ENCODE measurements at places on chromosomes 3 and 15.
A peak's percentile ranks its signal among the peaks of the same experiment; 100 is the strongest.

GRCh38 chr3:160667452-160667851, 9.5 kb upstream of the ARL14 start:
- no peak for DNase-seq

- no peak for DNase-seq
Measured at GRCh38 chr15:63531586-63531985, 27.2 kb downstream of the USP3 start.

GRCh38 chr3:59867185-59868002, 817.6 kb upstream of the CFAP20DC start:
- DNase-seq = no peak

DNA sequence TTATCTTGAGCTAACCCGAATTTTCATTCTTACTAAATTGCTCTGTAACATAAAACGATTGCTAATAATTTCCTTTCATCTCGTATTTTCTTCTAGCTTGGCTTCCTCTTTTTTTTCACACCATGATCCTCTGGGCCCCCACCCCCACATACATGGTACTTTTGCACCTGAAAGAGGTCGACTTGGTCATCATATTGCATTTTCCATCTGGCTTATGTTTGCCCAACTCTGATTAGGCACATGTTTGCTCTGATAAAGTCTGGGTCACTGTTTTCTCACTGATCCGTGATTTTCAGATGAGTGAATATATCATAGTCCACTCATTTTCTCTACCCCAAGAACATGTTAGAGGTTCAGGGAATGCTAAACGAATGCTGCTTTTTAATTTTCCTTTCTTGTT, 49.5 kb downstream of the ARRDC4 start:
- DNase-seq = no peak

GRCh38 chr3:140931801-140932200, 9.8 kb upstream of the SLC25A36 start:
- DNase-seq = no peak

GRCh38 chr3:99409961-99410360, 228.4 kb upstream of the COL8A1 start:
- no peak for DNase-seq

GRCh38 chr3:183699238-183699947, 1.8 kb downstream of the YEATS2 start:
- DNase-seq = no peak

DNA sequence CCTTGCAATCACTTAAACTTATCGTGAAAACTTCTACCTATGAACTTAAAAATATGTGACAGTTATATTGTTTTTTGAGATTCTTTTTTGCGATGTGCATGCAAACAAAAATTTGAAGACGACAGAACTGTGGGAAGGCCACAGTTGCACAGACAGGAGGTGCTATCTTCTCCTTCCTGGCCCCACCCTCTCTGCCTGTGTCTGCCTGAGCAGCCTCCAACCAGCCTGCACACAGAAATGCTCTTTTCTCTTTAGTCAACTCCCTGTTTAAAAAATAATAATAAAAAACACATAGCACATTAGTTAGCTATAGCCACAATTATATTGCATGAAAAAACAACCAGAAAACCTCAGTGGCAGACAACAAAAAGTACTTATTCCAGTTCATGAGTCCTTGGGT, 212.2 kb downstream of the ZNF621 start:
- DNase-seq = no peak

- DNase-seq = no peak
Measured at GRCh38 chr3:171557173-171557572, 97.0 kb upstream of the TNIK start.

DNA sequence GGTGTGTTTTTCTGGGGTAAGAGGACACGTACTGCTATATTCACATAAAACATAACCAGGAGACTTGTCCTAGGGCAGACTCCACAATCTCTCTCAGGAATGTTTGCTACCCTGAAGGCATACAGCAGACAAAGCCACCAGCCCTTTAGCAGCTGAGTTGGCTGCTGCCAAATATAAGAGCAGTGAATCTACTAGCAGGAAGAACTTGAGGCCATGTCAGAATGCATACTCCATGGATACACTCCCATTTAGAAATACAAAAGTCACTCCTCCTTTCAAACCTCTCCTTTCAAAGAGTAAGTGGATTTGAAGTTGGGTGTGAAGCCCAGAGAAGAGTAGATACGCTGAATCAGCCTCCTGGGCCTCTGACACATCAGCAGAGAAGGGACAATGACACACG, 94.1 kb downstream of the CADPS start:
- no peak for DNase-seq

DNA sequence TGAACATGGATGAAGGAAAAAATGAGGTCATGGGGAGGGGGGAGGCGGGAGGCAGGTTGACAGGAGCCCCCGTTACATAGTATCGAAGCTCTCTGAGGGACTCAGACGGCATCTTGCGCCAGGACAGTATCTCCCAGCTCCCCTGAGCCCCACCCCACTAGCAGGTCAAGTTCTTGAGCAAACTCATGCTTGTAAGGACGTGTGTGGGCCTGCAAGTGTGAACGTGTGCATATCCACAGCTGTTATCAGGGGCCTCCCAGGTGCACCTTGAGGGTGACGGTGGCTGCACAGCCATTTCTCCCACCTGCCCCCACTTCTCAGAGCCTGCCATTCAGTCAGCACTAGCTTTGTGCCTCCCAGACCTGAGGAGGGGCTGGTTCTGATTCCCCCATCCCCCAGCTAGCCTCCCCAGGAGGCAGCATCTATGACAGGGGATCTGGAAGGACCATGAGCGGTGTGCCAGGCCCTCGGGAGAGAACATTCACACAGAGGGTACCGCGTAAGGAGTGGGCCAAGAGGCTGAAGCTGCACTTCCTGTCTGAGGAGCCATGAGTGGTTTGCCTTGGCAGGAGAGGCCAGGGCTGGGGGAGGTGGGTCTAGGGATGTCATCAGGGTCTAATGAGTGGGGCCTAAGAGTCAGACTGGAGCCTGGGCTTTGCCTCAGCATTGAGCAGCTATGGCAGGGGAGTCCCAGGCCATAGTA, 2.9 kb downstream of the SEMA3F start:
- no peak for DNase-seq

GRCh38 chr3:186526256-186526606, 17.9 kb downstream of the CRYGS start:
- no peak for DNase-seq

- no peak for DNase-seq
Measured at GRCh38 chr3:143643905-143644304, 204.4 kb downstream of the SLC9A9 start.

- DNase-seq = no peak
Measured at GRCh38 chr15:45550436-45550835, 27.9 kb upstream of the SLC30A4 start.

DNA sequence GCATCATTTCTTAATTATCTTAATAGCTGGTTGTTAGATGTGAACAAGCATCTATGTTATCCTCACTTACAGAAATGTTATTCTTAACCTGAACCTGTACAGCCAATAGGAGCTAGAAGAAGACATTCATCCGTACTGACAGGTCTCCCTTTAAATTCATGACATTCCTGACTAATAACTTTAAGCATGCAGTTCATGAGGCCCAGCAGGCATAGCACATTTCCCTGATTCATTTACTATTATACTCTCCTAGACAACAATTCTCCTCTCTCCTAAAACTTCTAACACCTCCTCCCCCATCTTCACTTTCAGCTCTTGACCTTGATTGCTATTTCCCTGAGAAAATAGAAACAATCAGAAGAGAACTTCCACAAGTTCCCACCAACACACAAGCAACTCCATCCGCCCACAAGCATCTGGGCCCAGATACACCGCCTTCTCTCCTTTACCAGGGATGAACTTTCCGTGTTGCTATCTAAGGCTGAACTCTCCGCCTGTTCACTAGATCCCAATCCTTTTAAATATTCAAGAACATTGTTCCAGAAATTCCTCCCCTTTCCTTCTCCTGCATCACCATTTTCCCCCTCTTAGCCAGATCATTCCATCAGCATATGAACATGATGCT, 62.9 kb upstream of the SPRED1 start:
- no peak for DNase-seq

GRCh38 chr3:146277953-146278631, 27.2 kb upstream of the PLSCR4 start:
- DNase-seq = no peak

- no peak for DNase-seq
Measured at GRCh38 chr15:98503970-98504369, 144.4 kb upstream of the IGF1R start.

DNA sequence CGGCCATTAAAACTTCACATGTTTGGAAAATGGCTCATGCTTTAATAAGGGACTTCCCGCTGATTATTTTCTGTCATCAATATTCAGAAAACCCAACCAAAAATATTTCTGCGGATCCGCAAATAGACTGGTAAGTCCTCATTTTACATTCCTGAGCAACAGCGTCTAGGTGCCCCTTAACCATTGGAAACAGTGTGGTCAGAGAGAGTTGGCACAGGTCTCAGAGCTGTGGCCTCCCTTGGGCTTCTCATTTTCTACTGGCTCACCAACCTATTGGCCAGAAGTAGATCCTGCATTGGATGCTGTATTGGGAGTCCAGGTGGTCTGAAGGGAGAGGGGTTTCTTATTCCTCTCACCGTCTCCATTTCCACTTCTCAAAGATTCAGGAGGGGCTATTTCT, 348.1 kb upstream of the DCBLD2 start:
- no peak for DNase-seq

DNA sequence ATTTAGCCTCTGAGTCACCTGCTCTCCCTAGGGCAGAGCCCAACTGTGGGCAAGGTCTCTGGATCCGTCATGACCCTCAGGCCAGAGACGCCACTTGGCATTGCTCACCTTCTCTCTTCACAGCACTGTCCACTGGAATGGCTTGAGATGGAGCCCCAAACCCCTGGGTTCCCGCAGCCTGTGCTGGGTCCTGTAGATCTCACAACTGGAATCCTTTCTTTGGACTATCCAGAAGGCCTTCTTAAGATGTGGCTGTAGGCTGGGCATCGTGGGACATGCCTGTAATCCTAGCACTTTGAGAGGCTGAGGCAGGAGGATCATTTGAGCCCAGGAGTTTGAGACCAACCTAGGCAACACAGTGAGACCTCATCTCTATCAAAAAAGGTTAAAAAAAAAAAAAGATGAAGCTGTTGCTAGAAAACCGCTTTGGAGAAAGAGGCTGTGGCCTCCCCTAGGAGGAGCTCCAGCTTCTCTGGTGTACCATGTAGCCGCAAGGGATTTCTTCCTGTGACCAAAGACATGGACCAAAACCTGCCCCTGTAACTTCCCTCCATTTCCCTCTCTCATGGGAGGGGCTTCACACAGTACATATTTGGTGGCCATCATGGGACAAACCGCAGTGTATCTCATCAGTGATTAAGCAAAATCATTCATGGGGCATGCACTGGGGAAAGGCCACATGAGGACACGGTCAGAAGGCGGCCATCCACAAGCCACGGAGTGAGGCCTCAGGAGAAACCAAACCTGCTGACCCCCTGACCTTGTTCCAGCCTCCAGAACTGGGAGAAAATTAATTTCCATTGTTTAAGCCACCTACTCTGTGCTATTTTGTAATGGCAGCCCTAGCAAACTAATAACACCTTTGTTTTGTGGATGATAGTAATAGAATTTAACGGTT, 23.3 kb upstream of the BUB1B start:
- no peak for DNase-seq

GRCh38 chr15:67506775-67507747, 13.9 kb upstream of the C15orf61 start:
- DNase-seq = no peak

DNA sequence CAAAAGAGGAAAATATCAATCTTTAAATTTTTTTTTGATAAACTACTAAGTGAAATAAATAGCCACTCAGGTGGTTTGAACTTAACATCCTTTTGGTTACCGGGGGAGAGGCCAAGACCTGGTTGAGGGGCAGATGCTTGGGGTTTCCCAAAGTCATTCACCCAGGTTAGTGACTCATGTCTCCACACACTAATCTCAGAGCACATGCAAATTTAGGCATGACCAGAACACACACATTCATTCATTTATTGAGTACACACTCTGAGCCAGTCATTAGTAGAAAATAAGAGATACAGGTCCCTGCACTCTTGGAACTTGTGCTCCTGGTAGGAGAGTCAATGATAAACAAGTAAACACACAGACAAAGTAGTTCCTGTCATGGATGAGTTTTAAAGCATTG, 7.3 kb downstream of the ILDR1 start:
- DNase-seq = peak; percentile 7

GRCh38 chr3:124492824-124493223, 237.4 kb upstream of the UMPS start:
- no peak for DNase-seq

GRCh38 chr3:128620268-128620691, 30.3 kb downstream of the RPN1 start:
- DNase-seq = no peak

DNA sequence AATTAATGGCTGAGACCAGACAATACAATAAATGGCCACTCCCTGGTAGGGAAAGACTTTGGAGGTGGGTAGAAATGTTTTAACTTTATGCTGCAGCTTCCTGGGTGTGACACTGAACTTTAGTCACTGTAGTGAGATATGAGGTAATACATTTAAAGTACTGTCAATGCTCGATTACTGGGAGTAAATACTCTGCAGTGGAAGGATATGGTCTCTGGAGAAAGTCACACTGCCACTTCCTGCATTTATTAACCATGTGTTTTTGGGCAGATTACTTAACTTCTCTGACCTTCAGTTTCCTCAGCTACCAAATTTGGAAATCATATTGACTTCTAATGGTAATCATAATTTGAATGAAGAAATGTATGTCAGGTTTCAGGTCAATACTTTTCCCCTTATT, 317.1 kb upstream of the TGFBR2 start:
- no peak for DNase-seq

GRCh38 chr15:69074001-69074842, 59.7 kb downstream of the NOX5 start:
- no peak for DNase-seq

DNA sequence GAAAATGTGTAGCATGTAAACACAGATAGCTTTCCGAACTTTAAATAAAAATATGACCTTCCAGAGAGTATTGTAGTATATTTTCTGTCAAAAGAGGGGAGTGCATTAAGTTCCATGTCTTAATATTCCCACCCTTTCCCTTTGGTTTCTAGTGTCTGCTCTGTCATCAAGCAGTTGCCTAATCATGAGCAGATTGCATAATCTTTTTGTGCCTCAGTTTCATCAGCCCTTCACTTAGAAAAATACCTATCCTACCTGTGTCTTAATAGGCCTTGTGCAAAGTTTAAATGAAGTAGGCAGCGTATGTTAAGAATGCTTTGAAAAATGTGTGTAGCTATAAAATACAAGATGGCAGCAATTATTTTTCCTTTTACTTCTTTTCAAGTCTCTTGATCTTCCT, 52.8 kb downstream of the CALML4 start:
- DNase-seq = no peak

DNA sequence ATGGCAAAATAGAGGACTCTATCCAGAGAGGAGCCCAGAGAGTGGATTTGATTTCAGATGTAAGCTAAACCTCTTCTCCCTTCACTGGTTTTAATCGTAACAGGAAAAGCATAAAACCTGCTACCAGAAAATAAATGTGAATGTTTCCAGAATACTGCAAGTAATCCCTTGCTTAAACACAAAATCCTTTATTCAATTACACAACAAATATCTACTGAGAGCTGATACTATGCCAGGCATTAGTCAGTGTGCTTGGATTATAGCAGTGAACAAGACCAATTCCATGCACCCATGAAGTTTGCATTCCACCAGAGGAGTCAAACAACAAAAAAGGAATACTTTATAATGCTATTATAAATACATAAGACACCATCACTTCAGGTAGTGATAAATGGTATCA, 15.1 kb downstream of the AVEN start:
- no peak for DNase-seq

- no peak for DNase-seq
Measured at GRCh38 chr3:69389520-69390248, 3.8 kb upstream of the FRMD4B start.

Data from stimulated activated naive CD4-positive, alpha-beta T cell treated with Interleukin-2 at 50 U/mL for 16 hours (primary cell).